Choroid plexus epithelial cell (primary cell): ENCODE measurements at places on chromosomes 3 and 15.

GRCh38 chr3:56052188-56052587, 416.1 kb downstream of the ERC2 start:
- no peak for DNase-seq

GRCh38 chr15:76024021-76024768, 12.0 kb upstream of the NRG4 start:
- DNase-seq = no peak

GRCh38 chr3:195150181-195151118, 120.5 kb downstream of the XXYLT1 start:
- peak; percentile 91 for DNase-seq

DNA sequence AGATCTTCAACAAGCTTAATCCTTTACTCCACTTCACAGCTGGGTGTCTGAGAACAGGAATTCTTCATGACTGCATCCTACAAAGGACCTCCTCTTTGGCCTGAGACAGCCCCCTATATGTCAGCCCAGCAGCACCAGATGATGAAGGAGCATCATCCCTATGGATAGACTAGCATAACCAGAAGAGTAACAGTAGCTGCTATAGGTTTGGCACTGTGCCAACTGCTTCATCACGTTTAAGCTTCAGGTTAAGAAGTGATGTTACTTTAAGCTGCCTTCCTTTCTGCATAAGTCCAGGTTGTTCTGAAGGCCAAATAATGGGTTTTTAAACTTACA, 50.6 kb downstream of the CMSS1 start:
- DNase-seq = peak; percentile 72

DNA sequence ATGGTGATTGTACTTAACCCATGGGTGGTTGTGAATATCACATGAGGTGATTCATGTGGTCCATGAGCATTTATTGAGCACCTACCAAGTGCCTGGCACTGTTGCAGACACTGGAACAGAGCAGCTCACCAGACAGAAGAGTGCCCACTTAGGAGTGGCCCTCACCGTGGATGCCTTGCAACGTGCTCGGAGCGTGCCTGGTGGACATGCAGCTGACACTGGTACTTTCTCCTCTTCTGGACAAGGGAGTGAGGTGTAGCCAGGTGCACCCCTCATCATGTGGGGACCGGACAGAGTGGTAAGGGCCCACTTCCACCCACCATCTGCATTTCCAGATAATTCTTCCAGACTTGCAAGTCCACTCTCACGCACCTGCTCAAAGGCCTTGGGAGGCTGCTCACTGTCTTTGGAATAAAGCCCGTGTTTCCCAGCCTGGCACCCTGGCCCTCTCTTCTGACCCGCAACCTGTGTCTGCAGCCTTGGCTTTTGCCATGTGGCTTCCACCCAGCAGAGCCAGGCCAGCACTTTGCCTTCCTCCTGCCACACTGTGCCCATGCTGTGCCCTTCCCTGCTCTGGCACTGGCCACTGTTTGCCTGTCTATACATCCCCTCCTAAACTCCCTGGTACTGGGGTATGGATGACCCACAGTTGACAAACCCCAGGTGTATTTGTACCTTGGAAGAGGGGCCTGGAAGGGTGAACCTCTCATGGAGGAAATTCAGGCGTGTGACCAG, 90.9 kb upstream of the SEC13 start:
- DNase-seq = no peak

- peak; percentile 13 for DNase-seq
Observed at GRCh38 chr3:155690921-155691320, 54.0 kb downstream of the PLCH1 start.

DNA sequence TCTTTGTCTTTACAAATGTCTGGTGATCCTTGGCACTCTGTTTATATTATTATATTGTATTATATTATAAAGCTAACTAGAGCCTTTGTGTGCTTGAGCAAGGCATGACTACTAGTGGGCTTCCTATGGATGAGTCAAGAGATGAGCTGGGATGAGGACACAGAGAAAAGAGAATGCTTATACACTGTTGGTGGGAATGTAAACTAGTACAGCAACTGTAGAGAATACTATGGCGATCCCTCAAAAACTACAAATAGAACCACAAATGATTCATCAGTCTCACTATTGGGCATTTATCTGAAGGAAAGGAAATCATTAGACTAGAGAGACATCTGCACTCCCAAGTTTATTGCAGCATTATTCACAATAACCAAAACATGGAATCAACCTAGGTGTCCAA, 40.8 kb upstream of the MED12L start:
- DNase-seq = peak; percentile 22

DNA sequence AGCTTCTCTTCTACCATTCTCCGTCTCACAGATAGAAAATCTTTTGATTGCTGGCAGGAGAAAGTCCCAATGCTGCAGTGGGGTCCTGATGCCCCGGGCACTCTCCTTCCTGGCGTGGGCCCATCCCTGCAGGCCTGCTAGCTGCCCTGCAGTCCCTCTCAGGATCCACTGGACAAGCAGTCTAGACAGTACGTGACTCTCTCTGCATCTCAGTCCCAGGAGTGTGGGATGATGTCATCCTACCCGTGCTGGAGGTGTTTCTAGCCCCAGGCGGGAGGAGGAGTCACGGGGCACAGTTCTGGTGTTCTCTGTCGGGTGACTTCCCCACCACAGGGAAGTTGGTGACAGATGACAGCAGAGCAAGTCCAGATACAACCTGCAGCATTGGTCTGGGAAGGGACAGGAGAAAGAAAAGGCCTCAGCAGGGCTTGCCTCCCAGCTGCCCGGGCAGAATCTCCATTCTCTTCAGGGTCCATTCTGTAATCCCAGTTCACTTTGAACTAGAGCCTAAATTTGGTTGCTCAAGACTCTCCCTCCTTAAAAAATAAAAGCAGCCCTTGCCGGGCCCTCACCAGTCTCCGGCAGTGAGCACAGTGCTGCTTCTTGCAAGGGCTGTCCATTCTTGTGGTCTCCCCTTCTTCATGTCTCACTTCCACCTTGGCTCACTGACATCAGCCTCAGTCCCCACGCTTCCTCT, 30.6 kb downstream of the SLC28A1 start:
- DNase-seq = peak; percentile 87

GRCh38 chr3:11539677-11540076, 104.0 kb downstream of the VGLL4 start:
- no peak for DNase-seq

- no peak for DNase-seq
Observed at GRCh38 chr15:91929509-91929908, 76.0 kb downstream of the SLCO3A1 start.

GRCh38 chr3:183082355-183082915, 16.9 kb downstream of the MCCC1 start:
- DNase-seq = no peak

DNA sequence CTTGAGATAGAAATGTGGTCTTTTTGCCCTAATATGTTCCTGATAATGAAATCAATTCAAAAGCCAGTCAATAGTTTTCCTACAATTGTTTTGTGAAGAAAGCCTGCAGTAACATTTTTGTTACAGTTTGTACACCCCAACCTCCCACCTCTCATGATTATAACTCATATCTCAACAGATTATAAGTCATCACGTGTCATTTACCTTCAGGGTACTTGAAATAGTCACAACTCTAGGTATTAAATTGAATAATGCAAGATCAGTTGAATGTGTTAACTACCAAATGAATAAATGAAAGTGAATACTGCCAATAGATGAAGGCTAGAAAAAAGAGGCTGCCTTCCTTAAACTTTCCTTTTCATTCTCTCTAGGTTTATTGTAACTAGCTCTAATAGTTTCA, 32.9 kb upstream of the CTDSPL2 start:
- DNase-seq = no peak

- DNase-seq = no peak
Observed at GRCh38 chr15:27989427-27989826, 109.7 kb downstream of the OCA2 start.

- DNase-seq = no peak
Observed at GRCh38 chr15:53911431-53911830, 66.8 kb upstream of the UNC13C start.

DNA sequence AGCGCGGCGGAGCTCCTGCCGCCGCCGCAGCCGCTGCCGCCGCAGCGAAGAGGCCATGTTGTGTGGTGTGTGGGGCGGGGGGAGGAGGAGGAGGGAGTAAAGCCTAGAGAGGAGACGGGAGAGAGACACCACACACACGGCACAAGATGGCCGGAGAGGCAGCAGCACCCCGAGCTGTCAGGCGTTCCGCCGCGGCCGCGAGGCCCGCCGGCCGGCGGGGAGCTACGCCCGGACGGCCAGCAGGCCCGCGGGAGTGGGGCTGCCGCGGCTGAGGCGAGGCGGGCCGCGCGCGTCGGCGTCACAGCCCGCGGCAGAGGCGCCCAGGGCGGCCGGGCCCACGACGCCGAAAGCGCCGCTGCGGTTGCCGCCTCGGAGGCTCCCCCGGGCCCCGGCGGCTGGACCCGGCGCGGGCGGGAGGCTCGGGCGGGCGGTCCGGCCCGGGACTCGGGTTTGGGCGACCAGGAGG, 17.4 kb upstream of the CHD2 start:
- DNase-seq = no peak

DNA sequence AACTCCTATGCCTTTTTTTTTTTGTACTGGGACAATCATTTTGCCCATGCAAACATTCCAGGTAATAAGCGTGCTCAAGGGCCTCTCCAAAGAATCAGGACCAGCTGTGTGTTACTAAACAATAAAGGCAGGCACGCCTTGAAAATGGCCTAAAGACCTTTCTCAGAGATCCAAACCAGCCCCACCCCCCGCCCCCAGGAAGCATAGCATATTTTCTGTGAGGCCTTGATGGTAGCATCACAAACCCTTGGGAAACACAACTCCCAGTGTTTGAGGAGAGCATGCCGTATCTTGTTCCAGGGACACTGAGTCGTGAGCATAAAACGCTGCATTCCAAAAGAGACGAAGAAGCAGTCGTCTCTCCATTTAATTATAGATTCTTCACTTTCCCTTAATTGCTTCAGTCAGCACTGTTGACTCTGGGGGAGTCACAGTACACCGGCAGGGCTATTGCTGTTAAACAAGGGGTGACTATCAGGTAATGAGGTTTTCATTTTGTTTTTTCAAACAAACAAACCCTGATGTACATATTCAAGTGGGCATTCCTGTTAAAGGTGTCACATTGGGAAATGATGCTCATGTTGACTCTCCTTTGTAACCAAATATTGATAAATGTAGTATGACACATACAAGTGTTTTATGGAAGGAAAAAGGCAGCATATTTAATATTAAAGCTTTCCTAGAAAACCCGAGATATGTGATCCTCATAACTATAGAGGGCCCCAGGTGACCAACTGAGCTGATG, 4.4 kb upstream of the TPM1 start:
- no peak for DNase-seq

DNA sequence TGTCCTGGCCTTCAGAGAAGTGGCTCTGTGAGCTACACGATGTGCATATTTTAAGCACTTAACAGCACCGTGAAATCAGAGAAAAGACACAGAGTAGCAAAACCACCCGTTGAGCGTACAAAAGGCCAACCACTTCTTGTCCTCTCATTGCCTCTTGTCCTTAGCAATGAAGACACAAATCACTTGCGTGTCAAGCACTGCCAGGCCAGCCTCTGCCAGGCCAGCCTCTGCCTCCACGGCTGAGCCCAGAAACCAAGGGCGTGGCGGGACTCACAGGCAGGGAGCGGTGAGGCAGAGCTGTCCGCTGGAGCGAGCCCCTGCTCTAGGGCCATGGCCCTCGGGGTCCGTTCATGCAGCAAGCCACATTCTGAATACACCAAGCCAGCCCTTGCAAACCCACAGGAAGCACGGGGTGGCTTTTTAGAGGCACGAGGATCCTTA, 4.0 kb downstream of the MUC4 start:
- DNase-seq = no peak

- DNase-seq = no peak
Observed at GRCh38 chr3:16140894-16141285, 33.6 kb upstream of the GALNT15 start.

GRCh38 chr3:184982076-184982475, 170.1 kb downstream of the VPS8 start:
- DNase-seq = no peak

GRCh38 chr3:88824666-88825564, 282.5 kb upstream of the EPHA3 start:
- DNase-seq = peak; percentile 53

DNA sequence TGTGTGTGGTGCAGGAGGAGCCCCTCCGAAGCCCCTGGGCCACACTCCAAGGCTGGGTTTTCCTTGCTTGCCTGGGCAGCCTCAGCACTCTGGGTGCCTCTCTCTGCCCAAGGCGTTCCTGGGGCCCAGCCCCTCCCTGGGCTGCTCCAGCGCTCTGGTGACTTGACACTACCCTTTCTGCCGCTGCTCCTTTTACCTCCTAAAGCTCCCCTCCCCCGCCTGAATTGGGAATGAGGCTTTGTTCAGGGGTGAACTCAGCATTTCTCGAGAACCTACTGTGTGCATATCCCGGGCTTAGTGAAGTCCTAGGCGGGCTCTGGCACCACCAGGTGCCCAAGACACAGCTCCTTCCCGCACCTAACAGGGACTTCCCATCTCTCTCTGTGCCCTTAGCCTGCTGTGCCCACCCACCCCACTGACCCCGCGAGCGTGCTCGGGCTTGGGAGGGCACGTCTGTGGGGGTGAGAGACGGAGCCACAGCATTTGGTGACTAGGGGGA, 1.2 kb upstream of the BAHD1 start:
- peak; percentile 10 for DNase-seq

- no peak for DNase-seq
Observed at GRCh38 chr3:149701206-149701976, 43.6 kb upstream of the WWTR1 start.

- DNase-seq = no peak
Observed at GRCh38 chr3:126515066-126515706, 2.4 kb downstream of the UROC1 start.

DNA sequence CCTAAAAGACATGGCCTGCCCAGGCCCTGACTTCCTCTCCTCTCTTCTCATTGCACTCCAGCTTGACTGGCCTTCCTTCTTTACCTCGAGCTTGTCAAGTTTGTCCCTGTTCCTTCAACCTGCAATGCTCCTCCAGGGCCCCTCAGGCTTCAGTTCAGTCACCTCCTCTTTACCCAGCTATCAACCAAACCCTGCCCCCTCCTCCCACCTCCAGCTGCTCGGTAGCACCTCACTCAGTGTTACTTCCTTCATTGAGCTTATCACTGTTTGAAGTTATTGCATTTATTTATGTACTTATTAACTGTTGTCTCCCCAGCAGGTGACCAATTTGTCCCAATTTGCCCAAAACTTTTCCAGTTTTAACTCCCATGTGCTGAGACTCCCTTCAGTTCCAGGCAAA, 95.8 kb upstream of the UBE2E1 start:
- no peak for DNase-seq

GRCh38 chr3:29226706-29227105, 54.2 kb upstream of the RBMS3 start:
- peak; percentile 46 for DNase-seq

- peak; percentile 55 for DNase-seq
Observed at GRCh38 chr3:151768393-151768930, 34.7 kb downstream of the AADACL2 start.

- DNase-seq = peak; percentile 78
Observed at GRCh38 chr3:186107215-186108105, 1.4 kb downstream of the ETV5 start.

- peak; percentile 14 for DNase-seq
Observed at GRCh38 chr3:50415816-50416215, 56.5 kb upstream of the TMEM115 start.

GRCh38 chr15:82135638-82136037, 89.8 kb upstream of the MEX3B start:
- DNase-seq = peak; percentile 64

GRCh38 chr3:150823277-150823676, 60.3 kb upstream of the SIAH2 start:
- no peak for DNase-seq

GRCh38 chr15:75673426-75674235, 25.9 kb downstream of the SNX33 start:
- DNase-seq = peak; percentile 88

GRCh38 chr3:185722881-185723280, 102.0 kb downstream of the IGF2BP2 start:
- no peak for DNase-seq
